ENCODE measurements at places on chromosomes 4 and X. TPM values are rescaled to one million over a fixed set of nuclear protein-coding genes. Genes with fewer than 3 reads are reported as not detected.

FDCSP gene
- not detected for total RNA-seq

CBR4 gene
- total RNA-seq: 13.8 TPM

RS1 gene
- total RNA-seq: not detected

PDE5A gene
- 1.2 TPM for total RNA-seq

ARX gene
- total RNA-seq: not detected

ADGRG4 gene
- total RNA-seq: not detected

SCML2 gene
- 1.1 TPM for total RNA-seq

SLC7A11 gene
- total RNA-seq: 0.15 TPM

PAGE1 gene
- not detected for total RNA-seq

PRICKLE3 gene
- 14.8 TPM for total RNA-seq

GLRB gene
- total RNA-seq: not detected

CD38 gene
- 4.3 TPM for total RNA-seq

TXK gene
- 55.3 TPM for total RNA-seq

PCDH18 gene
- 0.43 TPM for total RNA-seq

TGIF2LX gene
- total RNA-seq: not detected

ARHGAP6 gene
- 0.12 TPM for total RNA-seq

CXCL1 gene
- total RNA-seq: not detected

GAGE12H gene
- not detected for total RNA-seq

PDGFRA gene
- total RNA-seq: not detected

FAAH2 gene
- total RNA-seq: 10.4 TPM
